NCI-H187 (cell line): ENCODE measurements at places on chromosomes 5 and 9.

DNA sequence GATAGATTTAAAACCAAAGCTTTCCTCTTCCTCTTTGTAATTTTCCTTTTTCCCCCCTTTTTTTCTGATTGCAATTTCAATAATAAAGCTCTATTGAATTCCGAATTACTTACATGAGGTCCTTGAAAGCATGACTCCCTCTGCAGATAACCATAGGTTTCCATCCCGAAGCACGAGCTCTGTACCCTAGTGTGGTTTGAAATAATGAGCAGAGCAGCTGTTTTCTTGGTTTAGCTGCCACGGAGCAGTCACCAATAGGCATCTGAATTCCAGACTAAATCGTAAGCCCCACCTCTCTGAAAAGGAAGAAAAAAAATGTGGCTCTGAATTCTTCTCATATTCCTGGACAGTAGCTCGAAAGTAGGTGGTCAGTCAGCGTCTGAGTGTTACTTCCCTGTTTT lies 18.5 kb upstream of the GNE start:
- no peak for DNase-seq

GRCh38 chr9:68894502-68894901 lies 119.4 kb downstream of the PRKACG start:
- no peak for DNase-seq

- no peak for DNase-seq
Measured at GRCh38 chr5:173777149-173777548, 111.0 kb upstream of the CPEB4 start.

GRCh38 chr5:73096239-73096575 lies 24.2 kb upstream of the TMEM171 start:
- DNase-seq: no peak

- no peak for DNase-seq
Measured at GRCh38 chr9:107425101-107426025, 64.2 kb downstream of the KLF4 start.

GRCh38 chr5:96871686-96872085 lies 4.6 kb upstream of the ERAP2 start:
- DNase-seq: no peak

- DNase-seq: no peak
Measured at GRCh38 chr5:180391276-180391675, 38.1 kb upstream of the GFPT2 start.

DNA sequence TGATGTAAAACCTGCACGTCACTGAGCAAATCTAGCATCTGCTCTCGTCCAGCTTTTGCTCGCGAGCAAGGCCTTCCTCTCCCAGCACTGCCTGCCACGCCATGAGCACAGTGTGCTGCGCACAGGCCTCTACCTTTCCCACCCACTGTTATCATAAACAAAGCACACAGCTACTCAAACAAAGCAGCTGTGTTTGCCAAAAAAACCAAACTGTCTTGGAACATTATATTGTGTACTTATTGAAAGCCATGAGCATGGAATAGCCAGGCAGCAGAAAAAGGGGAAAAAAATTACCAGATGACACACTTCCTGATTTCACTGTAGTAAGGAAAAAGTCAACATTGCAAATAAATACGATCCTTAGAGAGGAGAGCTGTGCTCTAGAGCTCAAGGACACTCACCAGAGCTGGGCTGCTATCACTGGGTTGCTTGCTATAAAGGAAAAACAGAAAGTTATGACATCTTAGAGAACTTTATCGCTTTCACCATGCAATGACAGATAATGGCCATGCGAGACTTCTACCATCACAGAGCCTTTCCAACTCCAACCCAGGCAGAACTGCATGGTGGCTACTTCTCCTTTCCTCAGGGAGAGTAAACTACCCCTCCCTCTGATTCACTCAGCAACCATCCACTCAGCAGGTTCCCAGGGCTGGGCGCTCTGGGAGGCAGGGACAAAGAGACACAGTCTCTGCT lies 69.6 kb downstream of the EPB41L4B start:
- peak; percentile 60 for DNase-seq

GRCh38 chr5:176629317-176629852 lies 949 bp downstream of the SNCB start:
- no peak for DNase-seq

DNA sequence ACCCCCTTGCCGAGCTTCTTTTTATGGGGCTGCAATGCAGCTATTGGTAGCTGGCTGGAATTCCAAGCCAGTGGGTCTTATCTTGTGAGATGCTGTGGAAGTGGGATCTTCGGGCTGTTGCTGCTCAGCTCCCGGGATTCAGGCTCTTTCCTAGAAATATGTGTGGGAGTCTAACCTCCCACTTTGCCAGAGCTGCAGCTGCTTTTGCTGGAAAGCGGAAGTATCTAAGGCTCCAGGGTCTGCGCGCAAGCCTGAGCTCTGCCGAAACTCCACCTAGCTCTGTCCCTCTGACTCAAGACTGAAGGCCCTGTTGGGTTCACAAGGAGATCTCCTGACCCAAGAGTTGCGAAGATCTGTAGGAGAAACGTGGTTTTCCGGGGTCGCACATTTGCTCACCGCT lies 151.1 kb upstream of the ANKRD55 start:
- DNase-seq: no peak

DNA sequence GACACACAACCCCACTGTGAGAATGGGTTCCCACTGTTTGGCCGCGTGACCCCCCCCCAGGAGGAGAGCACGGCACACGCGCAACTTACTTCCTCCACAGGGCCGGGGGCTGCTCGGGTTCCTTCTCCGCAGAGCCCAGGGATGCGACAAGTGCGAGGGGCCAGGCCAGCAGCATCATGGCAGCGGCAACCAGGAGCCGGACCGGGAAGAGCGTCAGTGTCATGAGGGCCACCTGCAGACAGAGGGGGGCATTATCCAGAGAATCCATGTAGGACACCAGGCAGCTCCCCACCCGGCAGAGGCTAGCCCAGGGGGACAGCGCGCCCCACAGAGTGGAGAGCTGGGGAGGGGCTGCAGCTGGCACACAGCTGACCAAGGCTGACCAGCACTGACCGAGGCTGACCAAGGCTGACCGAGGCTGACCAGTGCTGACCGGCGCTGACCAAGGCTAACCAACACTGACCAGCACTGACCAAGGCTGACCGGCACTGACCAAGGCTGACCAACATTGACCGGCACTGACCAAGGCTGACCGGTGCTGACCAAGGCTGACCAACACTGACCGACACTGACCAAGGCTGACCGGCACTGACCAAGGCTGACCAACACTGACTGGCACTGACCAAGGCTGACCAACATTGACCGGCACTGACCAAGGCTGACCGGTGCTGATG lies 22.3 kb downstream of the LPCAT1 start:
- DNase-seq: no peak

DNA sequence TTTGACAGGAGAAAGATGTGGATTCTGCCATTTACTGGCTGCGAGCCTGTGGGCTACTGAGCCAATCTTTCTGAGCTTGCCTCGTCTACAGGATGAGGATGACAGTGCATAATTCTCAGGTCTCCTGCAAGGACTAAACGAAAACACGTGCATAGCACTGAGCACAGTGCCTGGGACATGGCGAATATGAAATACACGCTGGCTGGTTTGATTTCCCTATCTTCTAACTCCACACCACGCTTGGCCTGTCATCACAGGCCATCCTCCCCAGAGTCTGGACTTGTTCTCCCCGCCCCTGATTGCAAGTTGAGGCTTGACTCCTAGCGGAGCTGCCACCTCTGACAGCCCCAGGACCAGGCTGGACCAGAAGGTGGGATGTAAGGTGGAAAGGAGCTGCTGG lies 37.9 kb downstream of the ARPC5L start:
- no peak for DNase-seq

GRCh38 chr5:111511831-111512374 lies 432 bp downstream of the STARD4 start:
- peak; percentile 73 for DNase-seq

DNA sequence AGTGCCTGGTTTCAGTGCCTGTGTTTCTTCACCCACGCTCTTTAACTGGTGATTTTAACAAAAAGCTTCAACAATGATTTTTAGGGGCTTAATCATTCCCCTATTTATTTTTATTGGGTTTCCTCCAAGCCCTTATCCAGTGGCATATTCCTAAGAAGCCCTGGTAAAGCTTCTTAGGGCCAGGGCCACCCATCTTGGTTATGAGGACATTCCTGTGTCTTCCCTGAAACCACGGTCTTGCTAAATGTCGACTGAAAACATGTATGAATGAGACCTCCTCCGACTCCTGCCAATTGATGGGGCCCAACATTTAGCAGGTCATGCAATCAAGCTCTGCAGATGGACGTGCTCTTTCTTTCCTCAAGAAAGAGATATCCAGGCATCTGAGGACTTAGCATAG lies 13.7 kb upstream of the CARTPT start:
- DNase-seq: no peak

DNA sequence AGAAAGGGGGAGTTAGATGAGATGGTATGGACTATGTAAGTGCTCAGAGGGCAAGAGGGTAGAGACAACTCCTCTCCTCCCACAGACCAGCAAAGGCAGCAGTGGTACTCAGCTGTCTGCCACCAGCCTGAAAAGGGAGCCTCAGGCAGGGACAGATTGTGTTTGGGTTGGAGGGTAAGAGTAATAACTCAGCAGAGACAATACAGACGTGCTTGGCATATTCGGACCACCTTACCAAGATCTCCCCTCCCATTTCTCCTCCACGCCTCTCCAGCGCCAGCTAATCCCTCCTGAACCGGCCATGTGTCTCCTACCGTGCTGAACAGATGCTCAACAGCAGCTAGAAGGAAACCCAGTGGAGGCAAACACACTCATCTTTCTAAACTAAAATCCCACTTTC lies 180.8 kb downstream of the ASTN2 start:
- no peak for DNase-seq

- DNase-seq: no peak
Measured at GRCh38 chr9:138015021-138015829, 137.6 kb downstream of the CACNA1B start.

GRCh38 chr5:116577064-116577788 lies 2.6 kb upstream of the SEMA6A start:
- DNase-seq: peak; percentile 37

DNA sequence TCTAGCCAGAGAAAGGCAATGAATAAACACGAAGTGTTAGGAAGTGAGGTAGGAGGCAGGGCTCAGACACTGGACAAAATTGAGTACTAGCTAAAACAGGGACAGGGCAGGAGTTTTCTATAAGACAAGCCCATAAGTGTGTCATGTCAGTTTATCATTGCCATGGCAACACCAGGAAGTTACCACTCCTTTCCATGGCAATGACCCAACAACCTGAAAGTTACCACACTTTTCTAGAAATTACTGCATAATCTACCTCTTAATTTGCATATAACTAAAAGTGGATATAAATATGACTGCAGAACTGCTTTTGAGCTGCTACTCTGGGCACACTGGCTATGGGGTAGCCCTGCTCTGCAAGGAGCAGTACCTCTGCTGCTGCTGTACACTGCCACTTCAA lies 442.5 kb upstream of the COX7C start:
- DNase-seq: no peak

DNA sequence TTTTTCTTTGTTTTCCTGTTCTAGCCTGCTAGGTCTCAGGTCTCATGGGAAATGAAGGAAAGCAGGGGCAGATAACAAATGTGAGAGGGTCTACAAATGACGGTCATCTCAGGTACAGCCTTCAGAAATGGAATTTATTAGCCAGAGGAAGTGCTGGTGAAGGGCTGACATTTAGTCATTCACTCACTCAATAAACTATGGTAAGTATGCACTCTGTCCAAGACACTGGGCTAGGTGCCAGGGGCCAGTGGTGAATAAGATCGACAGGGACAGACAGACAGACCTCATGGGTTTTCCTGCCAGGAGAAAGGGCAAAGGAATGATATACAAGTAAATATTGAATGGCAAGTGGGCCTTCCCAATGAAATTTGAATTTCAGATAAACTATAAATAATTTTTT lies 6.3 kb downstream of the PDE6A start:
- DNase-seq: no peak

DNA sequence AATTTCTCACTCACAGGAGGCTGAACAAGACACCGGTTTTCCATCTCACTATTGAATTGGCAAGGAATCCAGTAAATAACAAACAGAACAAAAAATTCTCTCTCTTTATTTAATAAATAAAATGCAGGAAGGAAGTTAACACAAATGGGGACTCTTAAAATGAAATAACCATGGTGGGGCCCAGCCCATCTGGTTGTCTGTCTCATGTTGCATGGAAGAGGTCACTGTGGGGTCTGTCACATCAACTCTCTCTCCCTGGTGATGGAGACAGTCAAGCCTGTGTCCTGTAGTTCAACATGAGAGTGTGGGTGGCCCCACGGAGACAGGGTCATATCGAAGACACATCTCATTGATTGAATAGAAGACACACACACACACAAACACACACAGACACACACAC lies 297.7 kb downstream of the IRX2 start:
- no peak for DNase-seq

GRCh38 chr5:121698690-121699089 lies 153.0 kb upstream of the FTMT start:
- DNase-seq: no peak

DNA sequence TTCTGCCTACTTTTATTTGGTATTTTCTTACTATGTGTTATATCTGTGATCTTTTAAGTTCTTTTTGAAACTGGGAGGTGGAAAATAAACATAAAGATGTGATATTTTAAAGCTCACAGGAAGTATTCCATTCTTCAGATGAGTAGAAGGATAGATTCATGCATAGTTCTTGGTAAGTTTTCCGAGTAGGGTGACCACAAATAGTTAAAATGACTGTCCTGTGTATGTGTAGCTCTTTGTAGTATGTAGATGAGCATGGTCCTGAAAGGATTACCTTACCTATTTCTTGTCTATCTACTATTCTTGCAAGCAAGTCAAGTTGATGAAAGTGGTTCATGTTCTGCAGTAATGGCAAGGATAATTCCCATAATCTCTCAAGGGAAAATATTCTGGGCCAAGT lies 47.7 kb downstream of the SRFBP1 start:
- DNase-seq: no peak

DNA sequence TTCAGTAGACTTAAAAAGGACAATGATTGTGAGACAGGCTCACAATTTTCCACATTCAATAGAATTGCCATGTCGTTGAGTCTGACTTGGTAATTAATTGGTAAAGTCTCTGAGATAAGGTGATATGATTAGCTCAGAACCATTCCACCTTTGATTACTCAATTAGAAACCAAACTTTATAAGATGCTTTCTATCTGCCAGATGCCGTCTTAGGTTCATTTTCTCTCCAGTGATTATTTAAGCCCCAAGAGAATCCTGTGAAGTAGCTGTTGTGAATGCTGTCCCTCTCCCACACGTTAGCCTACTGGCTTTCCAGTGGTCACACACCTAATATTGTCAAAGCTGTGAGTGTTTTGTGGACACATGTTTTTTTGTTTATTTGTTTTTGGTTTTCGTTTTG lies 528.9 kb upstream of the ZNF462 start:
- DNase-seq: no peak

GRCh38 chr9:125659201-125659840 lies 47.7 kb downstream of the MAPKAP1 start:
- DNase-seq: no peak

- no peak for DNase-seq
Measured at GRCh38 chr5:95817430-95817829, 5.1 kb downstream of the GLRX start.

DNA sequence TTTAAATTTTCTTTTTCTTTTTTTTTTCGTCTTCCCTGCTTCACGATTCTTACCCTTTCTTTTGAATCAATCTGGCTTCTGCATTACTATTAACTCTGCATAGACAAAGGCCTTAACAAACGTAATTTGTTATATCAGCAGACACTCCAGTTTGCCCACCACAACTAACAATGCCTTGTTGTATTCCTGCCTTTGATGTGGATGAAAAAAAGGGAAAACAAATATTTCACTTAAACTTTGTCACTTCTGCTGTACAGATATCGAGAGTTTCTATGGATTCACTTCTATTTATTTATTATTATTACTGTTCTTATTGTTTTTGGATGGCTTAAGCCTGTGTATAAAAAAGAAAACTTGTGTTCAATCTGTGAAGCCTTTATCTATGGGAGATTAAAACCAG lies 352.2 kb downstream of the NTRK2 start:
- DNase-seq: no peak

GRCh38 chr5:177431317-177432142 lies 5.1 kb downstream of the GRK6 start:
- DNase-seq: no peak
